CD4-positive, alpha-beta memory T cell (primary cell): ENCODE measurements at places on chromosomes 2 and 18.

DNA sequence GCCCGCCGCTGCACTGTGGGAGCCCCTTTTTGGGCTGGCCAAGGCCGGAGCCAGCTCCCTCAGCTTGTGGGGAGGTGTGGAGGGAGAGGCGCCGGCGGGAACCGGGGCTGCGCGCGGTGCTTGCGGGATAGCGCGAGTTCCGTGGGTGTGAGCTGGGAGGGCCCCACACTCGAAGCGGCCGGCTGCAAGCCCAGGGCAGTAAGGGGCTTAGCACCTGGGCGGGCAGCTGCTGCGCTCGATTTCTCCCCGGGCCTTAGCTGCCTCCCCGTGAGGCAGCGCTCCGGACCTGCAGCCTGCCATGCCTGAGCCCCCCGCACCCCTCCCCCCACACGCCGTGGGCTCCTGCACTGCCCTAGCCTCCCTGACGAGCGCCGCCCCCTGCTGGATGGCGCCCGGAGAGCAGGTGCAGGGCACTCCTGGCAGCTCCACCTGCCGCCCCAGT, 124.4 kb downstream of the CCDC178 start:
- no peak for DNase-seq

GRCh38 chr2:231686192-231687100, 21.9 kb upstream of the PTMA start:
- DNase-seq, result no peak

DNA sequence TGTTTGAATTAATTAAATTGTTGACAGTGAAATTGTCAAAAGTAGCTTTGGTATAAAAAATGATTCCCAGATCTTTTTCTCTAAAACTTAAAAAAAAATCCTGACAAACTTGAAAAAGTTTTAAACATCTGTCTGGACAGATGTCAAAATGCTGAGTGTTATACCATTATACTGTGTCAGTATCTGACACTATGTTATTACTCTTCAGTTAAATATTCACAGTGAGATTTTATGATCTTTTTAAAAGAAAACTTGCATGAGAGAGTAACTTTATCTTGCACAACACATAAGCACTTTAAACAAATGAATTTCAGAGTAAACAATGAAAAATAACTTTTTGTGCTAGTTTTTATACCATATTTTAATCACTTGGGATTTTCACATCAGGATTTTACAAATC, 167.4 kb downstream of the MEIS1 start:
- DNase-seq, result no peak

DNA sequence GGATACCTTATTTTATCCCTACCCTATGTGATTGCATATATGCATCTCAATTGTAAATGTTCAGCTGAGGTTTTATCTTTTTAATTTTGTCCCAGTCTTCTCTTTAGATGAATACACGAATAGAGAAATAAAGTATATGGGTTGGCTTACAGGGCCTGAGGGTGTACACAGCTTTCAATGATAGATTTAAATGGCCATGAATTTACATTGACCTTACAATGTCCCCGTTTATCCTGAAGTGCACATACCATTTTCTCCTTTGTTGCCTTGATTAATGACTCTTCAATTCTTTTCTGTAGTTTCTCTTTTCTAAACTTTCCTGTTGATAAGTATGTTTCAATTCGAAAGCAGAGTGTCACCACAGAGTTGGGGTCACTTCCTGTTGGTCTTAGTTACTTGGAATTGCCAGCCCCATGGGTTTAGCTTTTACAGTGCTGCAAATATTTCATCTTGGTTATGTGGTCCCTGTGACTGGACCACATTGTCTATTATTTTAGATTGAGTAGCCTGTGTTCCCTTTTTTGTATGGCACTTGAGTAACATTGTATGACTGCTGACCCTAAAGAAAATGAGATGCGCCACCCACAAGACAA, 1616.3 kb upstream of the ACVR2A start:
- DNase-seq, result no peak

GRCh38 chr2:170847716-170848115, 31.0 kb downstream of the GAD1 start:
- no peak for DNase-seq

DNA sequence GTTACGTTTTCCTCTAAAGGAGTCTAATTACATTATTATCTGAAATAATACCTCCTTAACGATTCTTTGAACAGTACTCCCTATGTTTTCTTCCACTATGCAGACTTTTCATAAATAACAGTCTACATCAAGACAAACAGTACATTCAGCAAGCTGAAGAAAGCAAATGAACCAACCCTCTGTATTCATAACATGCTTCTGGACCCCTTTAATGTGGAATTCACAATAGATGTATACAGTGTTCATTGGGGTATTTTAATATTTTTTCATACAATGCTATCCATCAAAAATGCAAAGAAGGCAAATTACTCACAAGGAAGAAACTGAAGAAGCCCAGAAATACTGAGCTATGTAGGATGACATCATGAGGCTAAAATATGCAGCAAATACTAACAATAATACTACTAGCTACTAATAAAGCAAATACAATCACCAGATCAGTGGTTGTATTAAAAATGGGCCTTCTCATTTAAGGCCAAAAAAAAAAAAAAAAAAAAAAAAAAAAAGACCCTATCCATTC, 408.6 kb downstream of the MTX2 start:
- DNase-seq, result no peak

GRCh38 chr18:79191956-79192355, 122.8 kb downstream of the ATP9B start:
- DNase-seq, result no peak

DNA sequence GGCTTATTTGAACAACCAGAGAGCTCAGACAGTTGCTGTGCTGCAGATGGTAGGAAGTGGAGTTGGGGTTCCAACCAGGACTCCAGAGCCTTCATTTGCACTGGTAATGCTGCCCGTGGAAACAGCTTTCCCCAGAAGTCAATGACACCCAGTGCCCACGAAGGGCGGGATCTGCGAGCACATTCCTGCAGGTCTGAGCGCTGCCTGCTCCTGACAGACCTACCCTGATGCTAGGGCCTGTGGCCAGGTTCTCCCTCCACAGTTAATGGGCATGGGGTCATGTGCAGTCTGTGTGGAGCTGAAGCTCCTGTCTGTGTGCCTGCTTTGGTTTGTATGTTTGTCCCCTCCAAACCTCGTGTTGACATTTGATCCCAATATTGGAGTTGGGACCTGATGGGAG, 299.0 kb upstream of the HS6ST1 start:
- no peak for DNase-seq

GRCh38 chr2:239291475-239292350, 109.1 kb downstream of the HDAC4 start:
- DNase-seq, result no peak

DNA sequence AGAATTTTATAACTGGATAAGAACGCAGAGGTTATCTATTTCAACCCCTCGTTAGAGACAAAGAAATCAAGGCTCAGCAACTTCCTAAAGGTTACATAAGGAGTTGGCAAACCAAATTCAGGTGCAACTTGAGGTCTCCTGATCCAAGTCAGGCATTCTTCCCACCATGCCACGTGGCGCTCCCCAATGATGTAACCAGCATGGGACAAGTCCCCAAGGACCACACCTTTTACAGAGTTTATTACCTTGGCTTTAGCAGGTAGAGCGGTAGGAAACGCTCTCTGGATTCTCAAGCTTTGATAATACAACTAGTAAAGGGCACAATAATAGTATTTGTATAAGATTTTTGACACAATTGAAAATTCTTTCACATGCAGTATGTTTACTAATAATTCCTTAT, 26.7 kb upstream of the MBOAT2 start:
- no peak for DNase-seq

GRCh38 chr2:133927894-133928293, 326.0 kb upstream of the MGAT5 start:
- no peak for DNase-seq

DNA sequence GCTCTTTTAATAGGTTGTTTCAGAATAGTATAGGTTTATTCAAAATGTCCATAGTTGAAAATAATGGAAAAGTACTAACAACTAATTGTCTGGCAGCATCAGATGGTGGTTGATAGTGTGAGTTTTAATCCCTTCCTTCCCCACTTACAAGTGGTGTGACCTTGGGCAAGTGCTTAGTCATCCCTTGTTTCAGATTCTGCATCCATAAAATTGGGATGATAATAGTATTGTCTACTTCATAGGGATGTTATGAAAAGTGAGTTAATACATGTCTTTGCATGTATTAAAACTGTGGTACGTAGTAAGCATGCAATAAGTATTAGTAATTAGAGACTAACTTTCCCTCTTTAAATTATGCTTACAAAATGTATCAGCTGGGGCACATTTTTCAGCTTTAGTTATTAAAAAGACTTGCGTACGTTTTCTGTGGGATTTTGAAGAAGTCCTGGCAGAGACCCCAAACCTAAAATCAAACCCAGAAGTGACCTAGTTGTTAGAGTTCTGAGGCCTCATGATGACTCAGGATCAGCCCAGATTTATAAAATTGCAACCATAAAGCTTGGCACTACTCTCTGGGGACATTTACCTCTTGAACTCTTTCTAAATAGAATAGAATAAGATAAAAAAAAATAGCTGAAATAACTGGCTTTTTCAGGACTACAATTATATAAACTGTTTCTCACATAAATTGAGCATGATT, 8.6 kb downstream of the ITGA4 start:
- no peak for DNase-seq

DNA sequence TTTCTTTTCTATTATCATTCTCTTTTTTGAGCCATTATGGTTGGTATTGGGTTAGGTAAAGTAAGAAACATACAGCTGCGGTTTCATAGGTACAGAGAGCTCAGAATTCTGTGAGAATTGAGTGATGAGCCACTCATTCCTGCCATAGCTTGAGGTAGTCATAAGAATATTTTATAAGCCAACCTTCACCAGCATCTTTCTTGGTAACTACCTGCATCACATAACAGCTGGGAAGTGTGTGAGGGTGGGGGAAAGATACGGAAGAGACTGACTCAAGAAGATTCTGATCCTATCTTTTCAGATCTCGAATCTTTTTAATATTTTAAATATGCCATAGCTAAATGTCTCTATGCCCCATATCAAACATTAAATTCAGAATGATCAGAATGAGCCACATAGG, 313.8 kb upstream of the DDX18 start:
- no peak for DNase-seq

- no peak for DNase-seq
These were observed 220.2 kb downstream of the HDAC4 start for GRCh38 chr2:239180526-239181073.

DNA sequence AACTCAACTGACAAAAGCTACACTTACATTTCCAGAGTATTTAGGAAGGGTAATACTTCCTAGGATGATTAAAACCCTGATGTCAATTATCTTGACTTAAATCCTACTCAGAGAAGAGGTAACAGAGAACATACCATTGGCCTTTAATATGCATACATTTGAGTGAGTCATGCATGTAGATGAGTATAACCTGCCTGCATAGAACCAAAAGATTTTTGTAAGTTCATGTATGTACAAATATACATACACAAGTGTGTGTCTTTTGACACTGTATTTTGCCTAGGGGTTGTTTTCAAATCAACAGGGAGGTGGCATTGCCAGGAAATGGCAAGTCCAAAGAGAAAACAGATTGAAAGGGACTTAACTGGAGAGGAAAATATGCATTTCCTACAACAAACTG, 6.1 kb downstream of the BMP10 start:
- no peak for DNase-seq

DNA sequence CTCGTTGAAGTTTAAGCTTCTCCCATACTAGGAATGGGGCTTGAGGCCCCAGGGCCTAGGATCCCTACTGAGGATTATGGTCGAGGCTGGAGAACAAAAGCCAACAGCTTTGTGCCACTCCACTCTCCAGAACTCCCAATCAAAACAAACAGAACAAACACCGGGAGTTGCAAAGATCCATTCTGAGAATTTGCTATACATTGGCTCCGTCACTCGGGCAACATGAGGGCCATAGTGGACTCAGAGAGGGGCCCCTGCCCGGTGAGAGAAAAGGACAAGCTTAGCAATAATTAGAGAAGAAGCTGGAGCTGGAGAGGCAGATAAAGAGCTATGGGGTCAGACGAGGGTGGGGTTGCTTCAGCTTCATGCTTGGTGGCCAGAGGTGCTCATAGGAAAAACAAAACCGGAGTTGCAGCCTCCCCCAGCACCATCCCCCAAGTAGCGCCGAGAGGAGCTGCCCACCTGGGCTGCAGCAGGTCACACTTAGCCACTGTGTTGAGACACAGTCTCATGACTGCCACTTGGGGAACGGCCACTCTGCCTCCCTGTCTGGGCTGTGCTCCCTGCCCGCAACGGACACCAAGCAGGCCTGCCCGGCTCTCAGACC, 142.3 kb upstream of the HAAO start:
- DNase-seq, result no peak

DNA sequence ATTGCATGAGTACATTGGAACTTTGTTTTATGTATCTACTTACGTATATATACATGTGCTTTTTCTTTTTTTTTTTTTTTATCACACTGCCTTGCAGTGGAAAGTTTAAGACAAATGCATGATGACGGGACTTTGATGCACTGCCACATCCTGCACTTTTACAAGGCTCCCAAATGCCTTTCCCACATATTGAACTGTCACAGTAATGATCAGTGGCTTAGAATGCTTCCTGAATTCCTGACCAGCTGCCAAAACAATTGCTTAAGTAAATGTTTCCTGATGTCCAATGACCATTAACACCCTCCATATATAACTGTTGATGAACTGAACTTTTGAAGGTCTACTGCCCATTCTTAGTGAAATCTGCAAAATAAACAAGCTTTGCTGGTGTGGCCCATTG, 60.2 kb downstream of the LYPD6B start:
- DNase-seq, result no peak

DNA sequence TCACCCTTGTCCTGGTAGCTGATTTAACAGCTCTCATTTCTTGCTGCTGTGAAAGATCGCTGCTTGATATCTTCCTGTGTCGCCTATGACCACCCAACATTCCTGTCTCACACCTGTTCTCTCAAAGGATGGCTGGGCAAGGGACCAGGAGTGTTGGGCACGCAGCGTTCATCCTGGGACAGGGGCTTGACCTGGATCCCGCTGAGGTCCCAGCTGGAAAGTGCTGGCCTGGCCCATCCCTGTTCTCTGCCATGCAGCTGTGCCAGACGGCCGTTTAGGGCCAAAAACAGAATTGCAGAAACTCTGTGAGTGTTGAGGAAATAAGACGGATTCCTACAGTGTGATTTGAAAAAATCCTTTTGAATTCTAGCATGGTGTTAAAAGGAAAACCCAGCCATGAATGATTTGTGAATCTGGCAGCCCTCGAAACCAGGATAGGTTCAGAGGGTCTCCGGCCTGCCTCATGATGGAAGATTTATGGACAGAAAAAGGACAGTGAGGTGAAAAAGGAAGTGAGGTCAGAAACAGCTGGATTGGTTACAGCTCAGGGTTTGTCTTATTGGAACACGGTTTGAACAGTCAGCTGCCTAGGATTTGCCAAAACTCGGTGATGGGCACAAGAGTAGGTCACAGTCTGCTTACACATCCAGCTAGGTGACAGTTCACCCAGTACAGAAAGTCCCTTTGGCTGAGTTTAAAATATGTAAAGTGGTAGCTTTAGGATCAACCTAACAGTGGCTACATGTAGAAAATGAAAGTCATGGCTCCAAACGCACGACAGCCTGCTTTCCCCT, 164.8 kb downstream of the DCDC2C start:
- no peak for DNase-seq

GRCh38 chr2:127662937-127663565, 12.3 kb downstream of the LIMS2 start:
- no peak for DNase-seq
